Colonic mucosa (tissue), 4 donors: ENCODE measurements at places on chromosomes 13 and 19. TPM values are rescaled to one million over a fixed set of nuclear protein-coding genes. Genes with fewer than 3 reads are reported as not detected.

DNA sequence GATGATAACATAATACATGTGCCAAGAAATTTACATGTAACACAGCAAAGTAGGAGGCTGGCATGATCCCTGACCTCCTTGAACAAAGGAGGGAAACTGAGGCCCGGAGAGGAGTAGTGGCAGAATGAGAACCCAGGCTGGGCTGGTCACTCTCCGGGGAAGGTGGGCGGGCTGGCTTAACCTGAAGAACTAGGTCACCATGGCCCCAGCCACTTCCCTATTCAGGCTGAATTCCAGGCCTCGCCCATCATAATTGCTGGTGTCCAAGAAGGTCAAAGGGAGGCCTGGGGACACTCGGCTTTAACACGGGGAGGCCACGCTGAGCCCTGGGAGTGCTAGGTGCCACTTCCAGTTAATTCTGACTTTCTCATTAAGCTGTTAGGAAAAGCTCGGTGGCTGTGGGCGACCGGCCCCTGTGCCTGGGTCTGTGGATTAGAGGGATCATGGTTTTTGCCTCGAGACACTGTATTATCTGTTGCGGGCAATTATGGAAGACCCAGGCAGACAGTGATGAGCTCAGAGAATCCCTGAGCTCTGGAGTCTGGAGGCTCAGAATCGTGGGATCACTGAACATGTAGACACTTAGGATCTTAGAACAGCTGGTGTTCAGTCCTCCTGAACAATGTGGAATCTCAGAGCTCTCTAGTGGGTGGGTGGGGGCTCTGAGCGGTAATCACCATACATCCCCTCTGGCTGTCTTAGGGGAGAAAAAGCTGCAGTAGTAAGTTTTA, 5.0 kb upstream of the TINCR start:
- no peaks in the 10 kb centered on the region for H3K4me1 ChIP-seq
- H3K27me3 ChIP-seq, result peaks cover 8% of the 10 kb centered on the region
- H3K27ac ChIP-seq, result no peak overlapping the region
- H3K36me3 ChIP-seq, result no peaks in the 10 kb centered on the region

- no peak for DNase-seq
- no peaks in the 10 kb centered on the region for H3K4me1 ChIP-seq
- no peak overlapping the region for H3K27ac ChIP-seq
Observed at GRCh38 chr13:33832872-33833271, 14.9 kb downstream of the RFC3 start.

- no peak overlapping the region for H3K27ac ChIP-seq
- no peaks in the 10 kb centered on the region for H3K4me1 ChIP-seq
- H3K36me3 ChIP-seq, result no peaks in the 10 kb centered on the region
- no peak for DNase-seq
- no peak overlapping the region for H3K4me3 ChIP-seq
Observed at GRCh38 chr19:6947745-6948144, 60.4 kb downstream of the ADGRE1 start.

The ATP1A3 gene
- total RNA-seq, result 1.9 TPM

The ELAVL3 gene
- 0.50 TPM for total RNA-seq
